Cardiac fibroblast (primary cell): ENCODE measurements at places on chromosomes 12 and 14.

DNA sequence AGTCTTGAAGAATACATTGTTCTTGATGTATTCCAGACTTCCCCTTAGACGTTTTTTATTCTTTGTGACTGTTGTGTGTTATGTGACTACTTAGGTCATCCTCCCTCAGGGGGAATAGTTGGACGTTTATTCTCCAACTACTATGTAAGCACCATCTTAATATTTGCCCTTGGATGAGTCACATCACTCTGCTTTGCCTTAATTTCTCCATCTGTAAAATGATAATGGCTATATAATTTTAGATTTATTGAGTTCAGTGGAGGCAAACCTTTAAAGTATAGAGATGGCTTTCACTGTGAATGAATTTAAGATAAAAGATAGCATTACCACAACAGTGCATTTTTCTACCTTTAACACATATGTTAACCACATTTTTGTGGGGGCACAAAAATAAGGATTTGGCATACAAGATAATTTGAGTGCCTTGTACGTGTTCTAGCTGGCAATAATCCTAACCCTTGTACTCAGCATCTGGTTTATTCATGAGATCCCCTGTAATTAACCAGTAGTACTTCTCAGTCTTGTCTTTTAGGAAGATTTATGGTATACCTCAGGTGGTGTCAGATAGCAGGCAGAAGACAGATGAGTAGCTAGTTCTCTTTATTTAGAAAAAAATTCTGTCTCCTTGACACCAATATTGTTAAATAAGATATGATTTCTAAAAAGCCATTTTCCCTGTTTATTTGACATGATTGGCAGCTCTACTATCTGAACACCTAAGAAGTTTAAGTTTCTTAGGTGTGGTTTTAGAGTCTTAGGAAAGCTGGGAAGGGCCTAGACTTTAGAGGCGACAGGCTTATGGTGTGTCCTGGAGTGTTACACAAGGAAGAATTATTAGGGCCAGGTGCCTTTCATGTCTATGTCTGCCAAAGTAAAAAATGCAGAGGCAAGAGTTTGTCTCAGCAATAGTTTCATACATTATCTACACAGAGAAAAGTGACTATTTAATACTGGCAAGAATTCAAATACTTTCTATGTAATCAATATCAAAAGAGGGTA is 152.3 kb downstream of the RAD51B start:
- no peak for DNase-seq

DNA sequence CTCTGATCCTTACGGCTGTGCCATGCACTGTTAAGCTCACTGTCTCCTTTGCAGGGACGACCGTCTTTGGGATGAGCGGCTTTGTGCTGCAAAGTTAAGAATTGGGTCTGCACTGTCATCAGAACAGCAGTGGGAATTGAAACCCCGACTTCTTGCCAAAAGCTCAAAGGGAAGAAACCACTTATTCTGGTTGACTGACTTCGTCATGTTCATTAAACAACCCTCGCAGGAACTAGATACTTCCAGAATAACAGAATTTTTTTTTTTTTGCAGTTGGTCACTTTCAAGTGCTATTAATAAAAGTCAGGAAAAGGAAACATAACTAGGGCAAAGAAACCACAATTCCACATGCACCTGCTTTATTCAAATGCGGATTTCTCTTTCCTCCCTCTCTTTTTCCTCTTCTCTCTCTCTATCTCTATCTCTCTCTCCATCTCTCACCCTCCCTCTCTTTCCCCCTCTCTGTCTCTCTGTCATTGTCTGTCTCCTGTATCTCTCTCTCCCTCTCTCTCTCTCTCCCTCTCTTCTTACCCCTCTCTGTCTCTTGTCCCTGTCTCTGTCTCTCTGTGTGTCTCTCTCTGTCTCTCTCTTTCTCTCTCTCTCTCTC is 12.3 kb upstream of the GLT1D1 start:
- no peak for DNase-seq

DNA sequence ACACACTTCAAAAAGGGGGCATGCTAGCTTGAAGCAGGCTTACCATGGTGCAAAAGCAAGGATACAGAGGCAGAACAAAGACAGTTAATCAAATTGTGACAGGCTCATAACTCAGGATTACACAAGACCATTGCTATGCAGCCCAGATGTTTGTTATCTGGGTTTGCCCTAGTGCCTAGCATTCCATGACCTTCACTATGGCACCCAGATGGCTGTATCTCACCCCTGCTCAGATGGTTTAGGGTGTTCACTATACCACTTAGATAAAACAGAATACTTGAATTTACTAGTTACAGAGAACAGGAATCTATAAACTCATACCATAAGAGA is 56.2 kb downstream of the SDR9C7 start:
- peak; percentile 58 for DNase-seq

GRCh38 chr14:89417465-89418225 is 612 bp upstream of the FOXN3 start:
- DNase-seq, result peak; percentile 47

DNA sequence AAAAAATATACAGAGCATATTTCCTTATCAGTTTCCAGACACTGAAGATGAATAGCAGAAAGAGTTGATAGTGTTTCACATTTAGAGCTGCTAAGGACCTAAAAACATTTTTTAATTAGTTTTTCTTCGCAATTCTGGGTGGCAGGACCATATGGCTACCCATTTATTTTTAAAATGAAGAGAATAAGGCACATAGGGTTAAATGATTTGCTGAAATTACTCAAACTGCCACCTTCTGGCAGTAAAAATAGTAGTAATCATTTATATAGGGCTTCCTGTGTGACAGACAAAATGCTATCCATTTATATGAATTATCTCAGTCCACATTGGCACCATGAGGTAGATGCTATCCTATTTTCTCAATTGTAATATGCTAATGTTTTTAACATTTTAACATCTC is 108.6 kb upstream of the CCDC196 start:
- DNase-seq, result no peak

DNA sequence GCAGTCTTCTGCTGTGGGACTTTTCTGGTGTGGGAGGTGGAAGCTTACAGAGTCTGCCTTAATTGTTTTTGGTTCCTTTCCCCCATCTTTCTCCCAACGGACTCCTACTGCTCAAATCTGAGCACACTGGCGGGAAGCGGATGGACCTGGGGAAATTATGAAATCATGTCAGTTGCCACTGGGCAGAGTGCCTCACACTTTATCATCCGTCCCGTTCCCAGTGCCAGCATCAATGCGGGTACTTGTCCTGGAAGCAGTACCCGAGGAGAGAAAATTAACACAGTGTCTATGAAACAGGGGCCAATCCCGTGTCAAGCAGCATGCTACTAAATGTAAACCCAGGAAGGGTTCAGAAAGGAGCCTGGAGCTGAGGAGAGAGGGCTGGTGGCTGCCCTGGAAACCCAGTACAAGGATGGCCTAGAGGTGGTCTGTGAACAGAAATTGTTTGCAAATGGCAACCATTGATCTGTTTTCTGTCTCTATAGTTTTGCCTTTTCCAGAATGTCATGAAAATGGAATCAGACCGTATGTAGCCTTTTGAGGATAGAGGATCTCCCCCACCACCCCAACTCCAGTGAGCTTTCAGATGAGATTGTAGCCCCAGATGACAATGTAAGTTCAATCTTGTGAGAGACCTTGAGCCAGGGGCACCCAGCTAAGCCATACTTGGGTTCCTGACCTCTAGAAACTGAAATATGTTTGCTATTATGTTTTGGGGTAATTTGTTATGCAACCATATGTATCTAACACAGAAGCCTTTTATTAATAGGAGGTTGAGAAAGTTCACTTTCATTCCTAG is 908 bp upstream of the CDKL1 start:
- DNase-seq, result peak; percentile 44

DNA sequence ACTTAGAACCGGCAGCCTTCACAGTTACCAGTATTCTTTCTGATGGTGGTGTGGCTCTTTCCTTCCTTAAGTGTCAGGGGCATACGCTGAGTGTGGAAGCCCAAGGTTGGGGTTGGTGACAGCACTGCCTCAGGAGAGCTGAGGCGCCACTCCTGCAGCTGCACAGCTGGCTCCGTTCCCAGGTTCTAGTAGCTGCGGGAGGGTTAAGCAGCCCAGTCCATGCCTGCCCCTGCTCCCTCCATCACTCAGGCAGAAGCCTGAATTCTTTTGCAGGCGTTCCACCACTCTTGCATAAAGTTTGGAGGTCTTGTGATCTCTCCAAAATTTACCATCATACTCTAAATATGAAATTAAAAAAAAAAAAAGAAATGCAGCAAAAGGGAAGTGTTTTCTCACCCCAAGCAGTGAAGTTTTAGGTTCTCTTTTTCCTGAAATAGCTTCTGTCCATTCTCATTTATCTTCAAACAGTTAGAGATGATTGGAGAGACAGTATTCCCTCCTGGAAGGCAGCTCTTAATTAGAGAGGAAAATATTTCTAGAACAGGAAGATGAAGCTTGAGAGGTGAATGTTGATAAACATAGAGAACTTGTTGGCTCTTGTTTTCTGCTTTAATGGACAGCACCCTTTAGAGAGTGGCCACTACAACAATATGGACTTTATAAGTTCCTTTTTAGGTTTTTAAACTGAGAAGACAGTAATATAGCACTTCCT is 136.1 kb downstream of the FGD4 start:
- DNase-seq, result peak; percentile 84

DNA sequence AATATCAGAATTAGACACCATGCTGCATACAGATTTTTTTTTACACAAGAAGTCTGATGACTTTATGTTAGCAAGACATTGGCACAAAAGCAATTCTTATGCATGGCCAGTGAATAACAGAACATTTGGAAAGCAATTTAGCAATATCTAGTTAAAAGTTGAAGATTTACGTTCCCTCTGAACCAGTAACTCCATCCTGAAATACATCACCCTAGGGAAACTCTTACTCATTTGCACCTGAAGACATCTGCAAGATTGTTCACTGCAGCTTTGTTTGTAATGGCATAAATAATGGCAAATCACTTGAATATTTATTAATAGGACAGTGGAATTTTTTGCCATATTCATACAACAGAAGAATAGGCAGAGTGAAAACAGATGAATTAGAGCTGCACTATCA is 670.0 kb upstream of the NOVA1 start:
- DNase-seq, result no peak

DNA sequence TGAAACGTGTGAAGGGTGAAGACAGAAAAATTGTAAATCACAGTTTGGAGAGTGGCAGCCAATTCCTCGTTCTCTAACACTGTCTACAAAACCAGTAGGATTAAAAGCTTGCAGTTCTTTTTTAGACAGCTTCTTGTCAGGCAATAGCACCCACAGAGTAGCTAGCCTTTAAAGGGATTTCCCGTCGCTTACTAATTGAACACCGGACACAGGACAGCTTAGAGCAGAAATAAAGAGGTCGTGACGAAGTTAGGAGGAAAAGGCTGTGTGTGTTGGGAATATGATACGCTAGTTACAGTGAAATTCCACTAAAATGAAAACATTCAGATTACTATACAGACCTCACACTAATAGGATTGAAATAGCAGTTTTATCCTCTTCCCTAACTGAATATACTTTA is 149.1 kb upstream of the FLRT2 start:
- peak; percentile 13 for DNase-seq

DNA sequence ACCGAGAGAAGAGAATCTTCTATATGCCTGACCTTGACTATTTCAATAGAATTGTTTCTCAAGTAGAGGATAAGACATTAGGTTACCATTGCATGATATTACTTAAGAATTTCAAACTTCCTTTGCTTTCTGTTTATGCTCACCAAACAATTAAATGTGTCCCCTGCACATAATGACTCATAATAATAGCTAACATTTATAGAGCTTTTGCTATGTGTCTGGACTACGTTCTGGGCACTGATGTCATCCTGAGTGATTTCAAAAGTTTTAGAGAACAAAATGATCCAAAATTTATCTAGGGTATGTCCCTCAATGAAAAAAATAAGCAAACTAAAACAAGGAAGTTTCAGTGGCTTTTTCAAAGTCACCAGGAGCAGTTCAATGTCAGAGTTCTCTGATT is 38.8 kb downstream of the SLC15A5 start:
- DNase-seq, result peak; percentile 37

GRCh38 chr14:61560323-61560722 is 135.0 kb upstream of the HIF1A start:
- no peak for DNase-seq

- DNase-seq, result no peak
Observed at GRCh38 chr12:100796621-100797020, 2.0 kb downstream of the ANO4 start.

DNA sequence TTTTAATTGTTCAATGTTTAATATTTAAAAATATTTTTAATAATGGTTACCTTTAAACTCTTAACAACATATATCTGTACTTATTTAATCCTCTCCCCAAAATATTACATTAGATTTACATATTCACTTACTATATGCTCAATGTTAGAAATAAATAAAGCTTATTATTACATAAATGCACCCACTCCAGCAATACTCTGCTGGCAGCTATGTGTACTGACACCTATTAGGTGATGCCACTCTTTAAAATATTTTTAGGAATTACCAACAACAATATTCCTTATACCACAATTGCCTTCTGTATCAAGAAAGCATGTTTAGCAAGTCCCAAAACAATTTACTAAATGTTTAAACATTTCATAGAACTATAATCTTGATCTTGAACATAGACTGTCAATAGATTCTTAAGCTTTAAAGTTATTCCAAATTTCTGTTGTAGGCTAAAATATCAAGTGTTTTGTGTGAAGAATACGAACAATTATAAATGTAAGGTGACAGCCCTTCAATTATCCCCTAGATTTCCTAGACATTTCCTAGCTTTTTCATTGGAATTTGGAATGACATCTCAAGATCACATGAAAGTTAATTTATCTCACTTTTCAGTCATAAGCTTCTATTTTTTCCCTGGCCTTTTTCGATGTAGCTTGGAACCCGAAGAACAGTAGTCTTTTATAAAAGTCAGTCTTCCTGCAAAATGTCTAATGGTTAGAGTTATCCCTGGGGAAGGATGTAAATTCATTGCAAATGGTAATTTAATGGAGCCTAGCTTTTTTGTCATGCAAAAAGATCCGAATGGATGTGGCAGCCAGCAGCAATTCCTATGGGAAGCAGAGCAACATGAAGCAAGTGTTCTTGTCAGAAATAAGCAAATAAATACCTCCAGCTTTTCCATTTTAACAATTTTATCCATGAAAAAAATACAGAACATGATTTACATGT is 907.5 kb upstream of the ATXN7L3B start:
- DNase-seq, result no peak

DNA sequence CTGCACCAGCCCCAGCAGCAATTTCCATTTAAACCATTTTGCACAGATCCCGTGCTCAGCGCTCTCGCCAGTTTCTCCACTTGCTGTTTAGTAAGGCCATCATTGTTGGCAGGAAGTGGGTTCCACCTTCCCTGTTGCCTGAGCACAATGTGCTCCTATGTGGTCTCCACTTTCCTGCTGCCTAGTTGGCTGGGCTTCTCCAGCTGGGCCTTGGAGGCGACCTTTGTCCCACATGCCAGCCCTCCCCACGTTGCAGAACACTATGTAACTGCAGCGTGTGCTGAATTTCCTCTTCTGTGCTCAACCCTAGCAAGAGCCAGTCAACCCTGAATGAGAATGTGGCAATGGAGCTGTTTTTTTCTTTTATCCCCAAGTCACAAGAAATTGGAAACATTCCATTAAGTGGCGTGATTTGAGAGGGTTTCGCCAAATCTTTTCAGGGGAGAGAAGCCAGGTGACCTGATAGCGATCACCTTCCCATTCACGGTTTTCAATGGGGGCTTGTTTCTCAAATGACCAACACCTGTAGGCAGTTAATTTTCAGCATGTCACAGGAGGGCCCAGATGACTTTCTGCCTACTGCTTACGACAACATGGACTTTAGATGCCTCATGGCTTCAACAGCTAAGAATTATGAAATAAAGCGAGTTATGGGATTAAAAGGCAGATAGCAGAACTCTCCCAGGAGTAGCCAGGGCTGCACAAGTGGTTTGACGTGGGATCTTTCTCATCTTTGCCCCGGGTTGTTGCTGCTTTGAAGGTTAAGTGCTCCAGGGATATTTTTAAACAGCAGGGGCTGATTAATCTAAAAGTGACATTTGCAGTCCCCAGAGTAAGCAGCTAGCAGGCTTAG is at the start of gene ACACB:
TSS of gene ACACB (plus strand) at position 830 of the 853 bp plus-strand sequence. CDS start 22,819 bp downstream, outside the sequence.
- peak; percentile 30 for DNase-seq
